ENCODE measurements at places on chromosomes 5 and 9.

- DNase-seq: no peak
These were observed 23.0 kb downstream of the IL7R start for GRCh38 chr5:35879649-35880048.

- no peak for DNase-seq
These were observed 27.5 kb upstream of the BOD1 start for GRCh38 chr5:173643964-173644363.

DNA sequence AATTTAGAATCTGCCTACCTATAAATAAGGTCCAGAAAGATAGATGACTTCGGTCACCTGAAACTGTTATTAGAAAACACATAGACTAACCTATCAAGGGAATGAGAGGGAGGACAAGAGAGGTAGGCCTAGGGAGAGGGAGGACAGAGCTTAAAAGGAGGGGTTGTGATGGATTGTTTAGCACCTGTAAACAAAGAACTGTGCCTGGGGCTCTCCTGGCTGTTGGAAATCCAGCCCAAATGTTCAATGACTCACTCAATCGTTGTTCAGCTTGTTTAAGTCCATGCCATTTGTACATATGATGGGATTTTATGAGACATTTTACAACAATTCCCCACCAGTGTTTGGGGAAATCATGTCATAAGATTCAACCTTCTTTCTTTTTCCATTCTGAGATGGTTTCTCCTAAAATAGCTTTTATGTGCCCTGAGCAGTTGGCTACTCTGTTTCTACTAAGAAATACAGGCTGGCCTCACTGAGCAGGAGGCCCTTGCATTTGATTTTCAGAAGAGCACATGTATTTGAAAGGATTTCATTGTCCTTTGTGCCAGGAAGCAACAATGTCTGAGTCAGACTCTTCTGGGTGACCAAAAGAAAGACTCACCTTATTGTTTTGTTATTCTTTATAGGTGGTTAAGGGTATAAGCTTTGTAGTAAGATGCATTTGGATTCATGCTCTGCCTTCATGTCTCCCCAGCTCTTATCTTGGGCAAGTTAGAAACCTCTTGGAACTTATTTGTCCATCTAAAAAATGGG, 48.2 kb upstream of the GPR151 start:
- no peak for DNase-seq

- no peak for DNase-seq
These were observed at the start of gene FRMD3 for GRCh38 chr9:83538172-83538889. TSS of gene FRMD3 (minus strand) at chr9:83538401. CDS start at chr9:83538231, 170 bp downstream.

- DNase-seq: no peak
These were observed 19.1 kb downstream of the NNT start for GRCh38 chr5:43622074-43622473.

GRCh38 chr9:83070261-83070660, 7.3 kb upstream of the RASEF start:
- DNase-seq: no peak

DNA sequence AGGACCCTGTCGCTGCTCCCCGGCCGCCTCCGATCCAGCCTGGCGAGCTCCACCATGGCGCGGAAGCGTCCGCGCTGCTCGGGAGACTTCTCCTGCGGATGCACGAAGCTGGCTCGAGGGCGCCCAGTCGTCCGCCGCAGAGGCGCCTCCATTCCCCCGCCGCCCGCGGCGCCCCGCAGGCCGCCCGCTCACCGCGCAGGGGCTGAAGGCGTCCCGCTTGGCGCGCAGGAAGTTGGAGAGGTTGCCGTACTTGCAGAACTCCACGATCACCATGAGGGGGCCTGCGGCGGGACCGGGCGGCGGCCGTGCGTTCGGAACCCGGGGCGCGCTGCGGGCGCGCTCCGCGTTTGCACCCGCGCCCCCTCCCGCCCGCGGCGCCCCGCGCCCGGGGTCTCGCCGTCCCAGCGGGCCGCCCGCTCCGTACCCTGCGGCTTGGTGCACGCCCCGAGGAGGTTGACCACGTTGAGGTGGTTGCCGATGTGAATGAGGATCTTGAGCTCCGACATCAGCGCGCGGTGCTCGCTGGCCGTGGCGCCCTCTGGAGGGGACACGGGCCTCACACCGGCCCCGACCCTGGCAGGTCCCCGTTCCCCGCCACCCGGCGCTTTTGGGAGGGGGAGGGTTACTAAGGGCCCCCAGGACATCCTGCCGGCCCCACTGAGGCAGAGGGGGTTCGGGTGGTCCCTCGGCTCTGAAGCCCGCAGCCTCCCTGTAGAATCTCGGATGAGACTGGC, 27.7 kb upstream of the SCGB3A1 start:
- no peak for DNase-seq
